ENCODE measurements at places on chromosomes 16 and 17.

- DNase-seq, result no peak
Observed at GRCh38 chr17:82702231-82702927, 3.9 kb upstream of the RAB40B start.

DNA sequence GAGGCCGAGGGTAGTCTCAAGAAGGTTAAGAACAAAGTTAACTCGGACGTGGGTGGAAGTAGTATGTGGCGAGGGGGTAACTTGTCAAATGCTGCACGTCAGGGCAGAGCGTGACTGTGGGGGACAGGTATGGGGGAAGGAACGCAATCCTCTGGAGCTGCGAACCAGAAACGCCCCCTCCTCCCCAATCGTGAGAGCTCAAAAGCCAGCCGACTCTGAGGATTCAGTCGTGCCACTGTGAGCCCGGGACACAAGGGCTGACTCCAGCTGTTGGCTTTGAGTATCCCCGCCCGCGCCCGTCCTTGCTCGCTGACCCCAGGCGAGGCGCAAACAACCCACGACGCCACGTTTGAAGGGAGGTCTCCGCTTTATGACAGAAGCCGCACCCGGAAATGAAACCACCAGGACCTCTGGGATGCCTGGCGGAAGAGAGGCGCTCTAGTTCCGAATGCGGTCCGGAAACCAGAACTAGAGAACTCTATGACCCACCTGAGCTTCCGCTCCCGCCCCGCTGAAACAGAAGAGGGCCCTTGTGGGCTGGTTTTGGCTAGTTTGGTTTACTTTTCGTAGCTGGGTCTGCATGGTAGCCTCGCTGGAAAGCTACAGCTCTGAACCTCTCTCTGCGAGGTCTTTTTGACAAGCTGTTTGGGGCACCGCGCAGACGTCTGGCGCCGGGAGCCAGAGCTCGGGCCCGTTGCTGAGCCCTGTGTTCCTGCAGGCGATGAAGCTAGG, at the start of gene PEX12:
PEX12 (minus strand) TSS at position 375 of the 732 bp plus-strand sequence. CDS start 550 bp downstream, outside the sequence.
- DNase-seq, result peak; percentile 81

DNA sequence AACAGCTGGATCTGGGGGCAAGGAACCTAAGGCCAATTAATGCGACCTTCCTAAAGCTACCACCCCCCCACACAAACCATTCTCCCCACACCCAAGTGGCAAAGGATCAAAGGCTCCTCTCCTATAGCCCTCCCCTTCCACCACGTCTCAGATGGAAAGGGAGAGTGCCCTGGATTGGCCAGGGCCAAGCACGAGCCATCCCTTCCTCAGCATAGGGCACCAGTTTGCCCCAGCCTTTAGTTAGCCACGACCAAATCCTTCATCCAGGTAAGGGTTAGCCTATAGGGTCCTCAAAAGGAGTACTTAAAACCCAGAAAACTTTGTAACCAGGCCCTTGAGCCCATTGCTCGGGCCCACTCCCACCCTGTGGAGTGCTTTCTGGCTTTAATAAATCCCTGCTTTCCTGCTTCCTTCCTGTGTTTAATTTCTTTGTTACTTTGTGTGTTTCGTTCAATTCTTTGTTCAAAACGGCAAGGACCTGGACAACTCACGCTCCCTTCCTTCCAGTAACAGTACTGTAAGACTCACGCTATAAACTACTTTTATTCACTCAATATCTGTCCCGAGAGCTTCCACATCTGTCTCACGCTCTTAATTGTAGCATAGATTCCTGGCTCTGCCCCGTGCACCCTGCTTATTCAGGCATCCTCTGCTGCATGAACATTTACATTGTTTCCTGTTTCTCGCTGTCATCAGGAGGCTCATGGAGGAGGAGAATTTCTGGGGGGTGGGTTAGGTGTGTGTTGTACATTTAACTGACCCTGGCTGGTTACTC, 62.3 kb downstream of the TNFRSF13B start:
- DNase-seq, result no peak

DNA sequence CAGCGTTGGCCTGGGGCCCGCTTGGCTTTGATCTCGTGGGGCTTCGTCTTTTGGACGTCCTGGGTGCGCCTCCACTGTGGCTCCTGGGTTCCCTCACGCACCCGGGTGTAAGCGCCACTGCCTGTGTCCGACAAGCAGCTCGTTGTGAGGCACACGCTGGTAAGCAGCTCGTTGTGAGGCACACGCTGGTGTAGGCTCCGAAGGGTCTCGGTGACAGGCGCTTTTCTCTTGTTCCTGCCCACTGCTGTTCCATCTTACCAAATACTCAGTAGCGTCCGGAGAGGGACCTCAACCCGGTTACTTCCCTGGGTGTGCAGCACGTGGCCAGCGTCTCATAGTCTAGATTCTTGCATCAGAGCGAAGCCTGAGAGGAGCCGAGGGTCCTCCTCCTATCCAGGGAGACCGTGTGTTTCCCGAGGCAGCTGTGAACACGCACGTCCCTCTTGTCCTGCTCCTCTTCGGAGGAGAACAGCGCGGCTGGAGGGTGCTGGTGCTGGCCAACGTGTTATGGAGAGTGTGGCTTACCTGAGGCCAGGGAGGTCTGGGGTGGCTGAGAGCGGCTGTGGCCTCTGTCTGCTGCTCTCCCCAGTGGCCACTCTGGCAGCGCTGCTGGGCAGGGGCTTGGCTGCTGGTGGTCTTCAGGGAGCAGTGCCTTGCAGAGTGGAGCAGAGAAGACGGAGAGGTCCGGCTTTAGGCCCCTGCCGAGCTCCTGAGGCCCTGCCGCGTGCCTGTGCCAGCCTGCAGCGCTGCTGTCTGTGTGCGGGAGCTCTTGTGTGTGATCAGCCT, 32.1 kb upstream of the ZNF750 start:
- DNase-seq, result no peak

- DNase-seq, result no peak
Observed at GRCh38 chr17:17579691-17580090, 11.8 kb downstream of the PEMT start.

- DNase-seq, result no peak
Observed at GRCh38 chr16:82621781-82622180, 5.0 kb upstream of the CDH13 start.

GRCh38 chr16:86739808-86740207, 161.5 kb downstream of the FOXL1 start:
- DNase-seq, result no peak

GRCh38 chr17:28514561-28515002, 8.4 kb downstream of the FOXN1 start:
- DNase-seq, result no peak

DNA sequence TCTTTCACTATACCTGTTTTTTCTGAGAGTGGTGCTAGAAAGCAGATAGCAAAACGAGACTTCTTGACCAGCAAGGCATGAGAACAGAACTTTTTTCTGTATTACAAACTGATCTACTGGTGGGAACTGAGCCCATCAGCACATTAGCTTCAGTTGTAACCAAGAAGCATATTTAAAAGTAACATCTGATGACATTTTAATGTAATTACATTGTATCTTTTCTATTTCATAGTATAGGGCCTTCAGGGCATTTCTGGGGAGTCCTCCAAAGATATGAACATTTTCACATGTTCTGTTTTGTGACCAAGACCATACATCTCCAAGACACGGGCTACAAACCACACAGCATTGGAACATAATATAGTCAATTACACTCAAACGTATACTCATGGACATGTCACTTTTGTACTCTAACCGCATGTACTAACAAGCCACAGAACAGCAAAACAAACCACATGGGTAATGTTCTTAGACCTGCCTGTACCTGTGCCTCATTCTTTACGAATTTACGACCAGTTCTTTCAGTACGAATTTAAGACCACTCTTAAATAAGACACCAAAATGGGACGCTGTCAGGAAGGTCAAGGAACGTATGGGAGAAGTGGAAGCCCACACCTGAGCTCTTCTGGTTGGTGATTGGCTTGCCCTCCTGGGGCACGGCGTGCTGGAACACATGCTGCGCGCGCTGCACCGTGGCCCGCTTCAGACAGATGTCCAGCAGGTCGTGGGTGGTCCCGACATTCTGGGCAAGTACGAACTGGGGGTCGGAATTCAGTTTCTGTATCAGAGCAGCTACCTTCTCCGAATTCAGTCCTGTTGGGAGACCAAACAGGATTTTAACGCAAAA, 825 bp downstream of the BLMH start:
- DNase-seq, result peak; percentile 6

DNA sequence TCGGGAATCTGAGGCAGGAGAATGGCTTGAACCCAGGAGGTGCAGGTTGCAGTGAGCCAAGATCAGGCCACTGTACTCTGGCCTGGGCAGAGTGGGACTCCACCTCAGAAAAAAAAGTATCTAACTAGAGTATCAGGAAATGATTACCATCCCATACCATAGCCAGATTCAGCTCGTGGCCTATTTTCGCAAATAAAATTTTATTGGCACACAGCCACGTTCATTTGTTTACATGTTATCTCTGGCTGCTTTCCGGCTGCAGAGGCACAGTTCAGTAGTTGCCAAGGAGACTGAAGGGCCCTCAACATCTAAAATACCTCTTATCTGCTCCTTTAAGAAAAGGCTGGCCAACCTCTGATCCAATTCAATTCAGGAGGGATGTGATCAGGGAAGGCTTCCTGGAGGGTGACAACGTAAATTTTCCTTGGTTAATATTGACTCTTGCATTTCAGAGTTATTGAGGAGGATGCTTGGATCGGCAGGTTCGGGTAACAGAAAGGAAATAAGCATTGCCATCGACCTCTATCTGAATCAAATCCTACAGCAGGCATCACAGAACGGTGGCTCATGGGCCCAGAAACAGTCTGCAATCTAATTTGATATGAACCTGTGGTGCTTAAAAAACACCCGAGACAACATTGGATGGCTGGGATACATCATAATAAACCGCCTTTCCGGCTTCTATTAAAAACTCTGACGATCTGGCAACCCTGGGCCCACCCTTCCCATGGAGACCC, 73.8 kb downstream of the XYLT1 start:
- peak; percentile 41 for DNase-seq

DNA sequence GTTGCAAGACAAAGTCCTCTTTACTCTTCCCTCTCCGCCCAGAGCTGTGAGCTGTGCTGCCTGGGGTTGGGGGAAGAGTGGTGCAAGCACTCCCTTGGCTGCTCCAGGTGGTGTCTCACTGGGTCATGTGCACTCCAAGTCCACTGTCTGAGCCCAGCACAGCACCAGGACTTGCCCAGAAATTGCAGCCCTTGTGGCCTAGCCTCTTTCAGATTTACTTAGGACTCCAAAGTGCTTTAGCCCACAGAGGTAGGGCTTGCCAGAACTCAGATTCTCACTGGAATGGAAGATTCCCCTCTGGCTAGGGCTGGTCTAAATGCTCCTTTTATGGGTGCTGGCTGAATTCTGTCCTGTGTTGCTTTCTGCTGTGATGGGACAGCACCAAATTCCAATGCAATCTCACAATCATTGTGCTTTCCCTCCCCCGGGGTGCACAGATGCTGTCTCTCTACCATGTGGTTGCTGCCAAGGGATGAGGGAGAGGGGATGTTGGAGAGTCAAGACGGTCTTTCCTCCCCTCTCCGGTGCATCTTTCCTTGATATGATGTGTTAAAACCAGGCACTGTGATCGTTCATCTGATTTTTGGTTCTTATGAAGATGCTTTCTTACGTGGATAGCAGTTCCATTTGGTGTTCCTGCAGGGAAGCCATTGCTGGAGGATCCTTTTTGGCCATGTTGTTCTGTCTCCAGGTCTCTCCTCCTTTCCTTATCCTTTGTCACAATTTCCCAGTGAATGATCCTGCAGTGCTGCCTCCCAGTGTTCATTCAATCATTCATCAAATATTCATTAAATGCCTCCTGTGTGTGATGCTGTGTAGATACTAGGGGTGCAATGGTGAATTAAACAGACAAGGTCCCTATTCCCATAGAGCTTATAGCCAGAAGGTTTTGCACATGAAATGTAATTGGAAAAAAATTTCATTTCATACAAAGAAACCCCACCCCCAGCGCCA, 216.3 kb downstream of the SPECC1 start:
- no peak for DNase-seq

DNA sequence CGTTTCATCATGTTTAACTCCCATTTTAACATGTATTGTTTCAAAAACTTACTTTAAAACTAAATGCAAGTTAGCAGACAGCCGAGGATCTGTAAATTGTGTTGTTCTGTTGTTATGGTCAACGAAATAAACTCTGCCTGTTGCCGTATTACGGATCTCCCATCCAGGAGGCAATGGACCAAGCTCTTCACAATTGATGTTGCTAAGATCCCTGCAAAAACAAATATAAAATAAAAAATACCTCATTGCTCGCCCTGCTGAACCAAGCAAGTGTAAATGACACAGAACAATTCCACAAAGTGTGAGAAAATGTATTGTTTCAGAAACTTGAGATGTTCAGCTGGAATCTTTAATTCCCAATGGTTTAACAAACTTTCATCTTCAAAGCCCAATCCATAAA, 65.0 kb downstream of the CEP95 start:
- no peak for DNase-seq

- no peak for DNase-seq
Observed at GRCh38 chr17:42893359-42893758, 7.2 kb upstream of the G6PC1 start.
